ENCODE measurements at places on chromosomes 7 and 10.
A peak's percentile ranks its signal among the peaks of the same experiment; 100 is the strongest.

- peak; percentile 74 for DNase-seq
Measured at GRCh38 chr7:29853072-29853471, 46.8 kb downstream of the WIPF3 start.

DNA sequence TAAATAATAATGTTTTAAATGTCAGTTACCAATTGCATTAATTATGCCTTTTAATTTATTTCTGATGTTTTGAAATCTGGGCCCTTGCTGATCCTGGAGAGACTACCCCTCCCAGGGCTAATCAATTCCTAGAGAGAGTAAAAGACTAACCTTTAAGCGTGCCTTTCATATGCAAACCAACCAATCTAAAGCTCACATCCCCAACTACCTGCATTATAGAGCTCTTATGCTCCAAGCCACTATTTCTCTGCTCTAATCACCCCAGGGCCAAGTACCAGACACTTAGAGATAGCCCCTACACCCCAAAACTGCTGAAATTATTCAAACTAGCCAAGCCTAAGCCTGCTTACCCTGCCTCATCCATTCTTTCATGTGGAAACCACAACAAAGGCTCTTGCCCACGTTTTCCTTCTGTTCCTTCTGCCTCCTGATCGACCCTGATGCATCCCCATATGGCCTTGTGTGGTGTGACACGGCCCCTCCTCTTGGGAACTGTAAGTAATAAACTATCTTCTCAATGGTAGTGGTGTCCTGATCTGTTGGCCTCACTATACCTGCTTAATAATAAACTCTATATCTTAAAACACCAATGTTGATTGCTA, 97.7 kb downstream of the HIBADH start:
- DNase-seq = no peak

GRCh38 chr7:51869452-51869851, 552.8 kb upstream of the COBL start:
- DNase-seq = no peak

DNA sequence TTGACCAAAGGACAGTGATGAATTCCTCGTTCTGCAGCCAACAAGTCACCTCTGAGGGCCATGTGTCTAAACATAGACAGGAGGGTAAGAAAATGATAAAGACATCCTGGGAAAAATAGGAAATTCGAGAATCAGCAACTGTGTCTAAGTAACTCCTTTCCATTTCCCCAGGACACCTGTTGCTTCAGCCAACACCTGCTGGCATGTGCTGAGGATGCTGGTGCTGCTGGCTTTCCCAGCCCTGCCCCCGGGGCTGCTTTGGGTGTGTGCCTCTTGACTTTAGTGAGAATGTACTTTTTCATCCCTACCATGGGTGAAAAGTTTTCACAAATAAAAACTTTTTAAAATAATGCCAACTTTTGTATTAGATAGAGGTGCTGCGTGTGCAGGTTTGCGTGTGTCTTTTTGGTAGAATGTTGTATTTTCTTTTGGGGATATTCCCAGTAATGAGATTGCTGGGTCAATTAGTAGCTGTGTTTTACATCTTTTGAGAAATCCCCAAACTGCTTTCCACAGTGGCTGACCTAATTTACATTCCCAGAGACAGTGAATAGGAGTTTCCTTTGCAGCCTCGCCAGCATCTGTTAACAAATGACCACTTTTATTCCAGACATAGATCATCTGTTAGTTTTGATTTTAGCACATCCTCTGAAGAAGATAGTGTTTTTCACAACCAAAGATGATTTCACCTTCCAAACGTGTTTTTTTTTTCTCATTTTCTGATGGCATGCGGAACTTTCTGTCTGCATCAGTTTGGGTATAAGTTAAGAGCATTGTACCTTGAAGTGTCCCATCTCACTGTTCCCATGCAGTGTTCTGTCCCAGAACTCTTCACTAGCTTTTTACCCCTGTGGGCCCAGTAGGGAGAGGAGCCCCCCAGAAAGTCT, 104.2 kb upstream of the ACBD5 start:
- DNase-seq = no peak

DNA sequence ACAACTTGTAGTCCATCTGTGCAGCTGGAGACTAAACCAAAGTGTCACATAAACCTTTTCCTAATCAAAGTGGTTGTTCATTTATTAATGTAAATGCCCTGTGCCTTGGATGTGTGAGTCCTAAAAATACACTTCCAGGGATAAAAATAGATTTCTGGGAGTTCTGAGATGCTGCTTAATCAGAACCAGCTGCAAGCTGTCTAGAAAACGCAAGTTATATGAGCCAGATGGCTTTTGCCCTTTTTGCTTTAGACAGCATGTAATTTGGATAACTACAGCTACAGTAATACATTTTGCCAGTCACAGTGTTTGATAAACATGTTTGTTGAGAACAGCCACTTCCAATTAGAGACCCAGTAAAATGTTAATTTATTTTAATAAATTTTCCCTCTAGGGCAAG, 185.1 kb upstream of the PRPS1L1 start:
- DNase-seq = peak; percentile 11

GRCh38 chr7:51011710-51012350, 229.1 kb upstream of the GRB10 start:
- no peak for DNase-seq

- no peak for DNase-seq
Measured at GRCh38 chr10:123537188-123537961, 128.8 kb upstream of the GPR26 start.

DNA sequence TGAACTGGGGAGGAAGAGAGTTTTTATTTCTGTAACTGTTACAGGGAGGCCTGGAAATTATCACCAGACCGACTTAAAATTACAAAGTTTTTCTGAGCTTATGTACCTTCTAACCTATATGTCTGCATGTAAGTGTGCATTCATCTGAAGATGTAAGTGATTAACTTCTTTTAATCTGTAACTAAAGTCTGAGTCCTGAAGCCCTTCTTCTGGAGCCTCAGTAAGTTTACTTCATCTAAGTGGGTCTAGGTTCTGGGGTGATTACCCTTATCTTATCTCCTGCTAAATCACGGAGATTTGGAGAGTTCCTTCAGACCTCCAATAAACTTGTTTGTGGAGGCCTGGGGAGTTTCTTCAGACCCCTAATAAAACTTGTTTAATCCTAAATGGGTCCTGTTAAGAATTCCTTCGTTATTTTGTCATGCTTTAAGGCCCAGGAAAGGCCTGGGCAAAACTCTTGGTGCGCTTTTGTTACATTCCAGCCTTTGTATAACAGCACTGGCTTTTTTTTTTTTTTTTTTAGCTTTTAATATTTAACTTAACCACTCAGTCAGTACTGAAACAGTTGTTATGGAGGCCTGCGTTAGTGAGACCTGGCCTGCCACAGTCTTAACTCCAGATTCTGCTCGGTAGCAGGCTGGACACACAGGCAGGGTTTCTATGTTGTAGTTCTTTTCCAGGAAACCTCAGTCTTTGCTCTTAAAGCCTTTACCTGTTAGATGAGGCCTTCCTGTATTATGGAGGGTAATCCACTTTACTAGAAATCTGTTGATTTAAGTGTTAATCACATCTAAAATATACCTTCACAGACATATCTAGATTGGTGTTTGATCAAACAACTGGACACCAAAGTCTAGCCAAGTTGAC, 33.0 kb downstream of the TPST1 start:
- no peak for DNase-seq

- no peak for DNase-seq
Measured at GRCh38 chr10:89382757-89383156, 4.9 kb downstream of the IFIT1B start.

DNA sequence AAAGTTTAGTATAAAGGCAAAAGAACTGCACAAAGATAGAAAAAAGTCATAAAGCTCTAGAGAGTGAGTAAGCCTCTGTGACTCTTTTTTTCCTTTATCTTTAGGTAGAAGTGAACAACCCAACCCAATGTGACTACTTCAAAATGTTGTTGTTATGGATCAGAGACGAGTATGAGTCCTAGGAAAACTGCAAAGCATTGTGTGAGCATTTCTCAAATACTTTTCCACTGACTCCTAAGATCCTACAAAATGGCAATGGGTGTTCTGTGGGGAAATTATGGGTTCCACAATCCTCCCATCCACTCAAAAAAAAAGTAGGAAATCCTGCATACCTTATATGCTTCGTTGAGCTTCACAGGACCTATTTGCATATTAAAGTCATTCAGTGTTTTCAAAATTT, 177.1 kb downstream of the DGKI start:
- no peak for DNase-seq

GRCh38 chr7:147997636-147998035, 592.9 kb upstream of the C7orf33 start:
- no peak for DNase-seq

DNA sequence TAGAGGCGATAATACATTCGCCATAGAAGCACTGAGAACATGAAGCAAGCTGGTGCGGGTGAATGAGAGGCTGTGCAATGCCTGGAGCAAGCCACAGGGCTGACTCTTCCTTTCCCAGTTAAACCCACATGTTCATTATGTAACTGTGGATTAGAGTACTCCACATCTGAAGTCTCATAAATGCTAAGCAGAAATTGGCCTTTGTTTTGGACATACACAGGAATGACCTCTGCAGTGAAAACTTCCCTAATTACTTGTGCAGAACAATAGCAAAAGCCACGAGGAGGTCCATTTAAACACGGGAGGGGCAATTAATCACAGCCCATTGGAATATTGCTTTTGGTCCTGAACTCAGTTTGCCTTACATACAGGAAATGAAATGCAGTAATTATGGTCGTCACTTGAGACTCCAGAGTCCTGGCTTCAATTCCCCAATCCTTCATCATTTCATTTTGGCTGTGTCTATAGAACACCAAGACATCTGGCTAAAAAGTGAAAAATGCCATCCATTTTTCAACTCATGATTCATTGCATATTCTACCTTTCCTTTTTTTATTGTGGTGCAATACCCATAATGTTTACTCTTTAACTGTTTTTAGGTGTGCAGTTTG, 78.7 kb upstream of the CXCL12 start:
- DNase-seq = no peak

DNA sequence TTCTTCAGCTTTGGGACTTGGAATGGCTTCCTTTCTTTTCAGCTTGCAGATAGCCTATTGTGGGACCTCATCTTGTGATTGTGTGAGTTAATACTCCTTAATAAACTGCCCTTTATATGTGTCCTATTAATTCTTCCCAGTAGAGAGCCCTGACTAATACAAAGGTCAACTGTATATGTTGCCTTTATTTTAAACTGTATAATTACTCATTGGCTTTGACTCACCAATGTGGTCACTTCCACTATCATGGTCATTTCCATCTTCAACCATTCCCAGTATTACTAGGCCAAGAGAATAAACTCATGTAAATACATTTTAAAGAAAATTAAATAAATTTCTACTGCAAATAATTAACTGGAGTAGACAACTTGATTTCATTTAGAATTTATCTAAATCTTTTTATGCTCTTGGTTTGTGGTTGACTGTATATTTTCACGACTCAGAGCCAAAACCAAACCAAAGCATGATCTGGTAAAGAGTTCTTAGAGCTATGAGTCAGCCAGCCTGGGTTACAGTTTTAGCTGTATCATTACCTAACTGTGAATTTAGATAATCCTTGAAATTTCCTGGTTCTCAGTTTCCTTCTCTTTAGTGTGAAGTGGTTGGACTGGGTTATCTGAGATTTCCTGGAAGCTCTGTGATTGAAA, 188.4 kb downstream of the PPP1R3A start:
- no peak for DNase-seq

GRCh38 chr10:100736144-100736808, 9.1 kb upstream of the PAX2 start:
- DNase-seq = no peak

GRCh38 chr7:138023618-138024342, 21.9 kb upstream of the CREB3L2 start:
- no peak for DNase-seq

DNA sequence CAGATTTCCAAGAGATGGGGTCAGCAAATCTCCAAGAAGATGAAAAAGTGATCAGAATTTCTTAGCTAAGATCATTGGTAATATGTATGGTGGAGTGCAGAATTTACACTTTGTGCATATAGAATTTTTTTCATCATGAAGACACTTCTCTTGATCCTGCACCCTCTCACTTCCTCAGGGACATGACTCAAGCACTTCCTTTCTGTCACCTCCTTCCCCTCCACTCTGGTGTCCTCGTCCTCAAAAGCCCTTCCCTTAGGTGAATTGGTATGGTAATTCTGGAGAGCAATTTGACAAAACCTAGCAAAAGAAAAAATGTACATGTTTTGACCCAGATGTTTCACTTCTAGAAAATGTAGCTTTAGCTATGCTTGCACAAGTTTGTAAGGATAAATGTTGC, 18.1 kb downstream of the CALN1 start:
- no peak for DNase-seq

GRCh38 chr10:37479469-37479868, 354.1 kb downstream of the ANKRD30A start:
- no peak for DNase-seq

GRCh38 chr10:14727924-14728323, 46.8 kb downstream of the FAM107B start:
- DNase-seq = no peak

- DNase-seq = no peak
Measured at GRCh38 chr10:7407368-7408290, 3.2 kb downstream of the SFMBT2 start.

- DNase-seq = no peak
Measured at GRCh38 chr7:85322252-85322651, 135.4 kb upstream of the SEMA3D start.

- DNase-seq = no peak
Measured at GRCh38 chr10:105328503-105329133, 687.5 kb downstream of the SORCS3 start.

- DNase-seq = no peak
Measured at GRCh38 chr10:55168343-55168742, 367.3 kb upstream of the PCDH15 start.

DNA sequence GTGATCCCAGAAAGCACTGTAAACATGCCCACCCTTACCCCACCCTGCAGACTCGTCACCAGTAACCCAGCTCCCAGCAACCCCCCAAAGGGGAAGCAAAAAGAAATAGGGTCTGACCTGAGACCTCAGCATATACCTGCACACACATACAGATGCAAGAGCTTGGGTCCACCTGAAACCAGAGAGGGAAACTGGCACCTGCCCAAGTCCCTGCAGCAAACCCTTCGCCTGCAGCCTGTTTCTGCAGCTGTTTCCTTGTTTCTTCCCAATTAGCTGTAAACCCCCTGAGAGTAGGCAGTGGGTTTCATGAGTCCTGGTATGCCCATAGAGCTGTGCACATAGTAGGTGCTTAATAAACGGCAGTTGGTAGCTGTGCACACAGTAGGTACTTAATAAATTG, 140.5 kb downstream of the FGFR2 start:
- DNase-seq = no peak

GRCh38 chr7:105876964-105877601, 684 bp upstream of the ATXN7L1 start:
- DNase-seq = no peak

GRCh38 chr7:28474640-28475039, 62.3 kb downstream of the CREB5 start:
- DNase-seq = no peak

DNA sequence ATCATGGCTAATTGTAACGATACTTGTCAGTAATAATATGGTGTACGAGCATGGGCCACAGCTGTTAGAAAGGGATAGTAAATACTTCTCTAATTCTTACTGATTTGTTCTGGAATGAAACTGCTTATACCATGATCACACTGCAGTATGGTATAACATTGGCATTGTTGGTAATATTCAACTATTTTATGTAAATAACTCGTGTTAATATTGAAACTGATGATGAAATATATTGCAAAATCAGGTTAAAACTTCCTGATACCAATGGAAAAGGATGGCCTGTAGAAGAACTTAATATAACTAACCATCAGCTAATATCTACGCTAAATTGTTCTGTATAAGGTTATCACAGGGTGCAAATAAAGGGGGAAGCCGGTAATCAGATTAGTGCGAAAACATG, 10.3 kb downstream of the OR2A14 start:
- no peak for DNase-seq

- DNase-seq = no peak
Measured at GRCh38 chr10:123890756-123891143, 857 bp downstream of the CPXM2 start.

Measured in SHP77 (cell line).